Right renal cortex interstitium (tissue), 3 donors: ENCODE measurements at places on chromosomes 5 and 9.

DNA sequence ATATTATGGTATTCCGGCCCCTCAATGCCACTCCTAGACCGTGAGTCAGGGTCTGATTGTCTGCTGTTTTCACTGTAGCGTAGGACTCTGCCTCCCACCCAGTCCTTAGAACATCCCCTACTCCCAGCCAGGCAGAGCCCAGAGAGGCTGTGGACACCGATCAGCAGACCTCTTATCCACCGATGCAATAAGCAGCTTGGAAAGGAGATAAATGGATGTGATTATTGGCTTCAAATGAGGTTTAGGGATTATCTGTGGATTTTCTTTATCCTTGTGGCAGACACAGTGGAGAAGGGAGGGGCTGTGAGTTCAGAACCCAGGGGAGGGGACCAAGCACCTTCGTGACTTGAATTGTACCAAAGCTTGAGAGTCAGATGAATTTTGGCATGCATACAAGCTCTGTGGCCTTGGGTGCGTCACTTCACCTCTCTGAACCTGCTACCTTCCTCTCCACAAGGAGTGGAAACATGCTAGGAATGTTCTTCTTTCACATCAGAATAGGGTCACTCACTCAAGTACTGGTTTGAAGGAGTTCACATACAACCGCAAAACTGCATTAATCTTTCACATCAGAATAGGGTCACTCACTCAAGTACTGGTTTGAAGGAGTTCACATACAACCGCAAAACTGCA lies 83.1 kb upstream of the CPLX2 start:
- DNase-seq, result no peak

- no peak for DNase-seq
Measured at GRCh38 chr5:61215996-61216395, 53.7 kb upstream of the SMIM15 start.

DNA sequence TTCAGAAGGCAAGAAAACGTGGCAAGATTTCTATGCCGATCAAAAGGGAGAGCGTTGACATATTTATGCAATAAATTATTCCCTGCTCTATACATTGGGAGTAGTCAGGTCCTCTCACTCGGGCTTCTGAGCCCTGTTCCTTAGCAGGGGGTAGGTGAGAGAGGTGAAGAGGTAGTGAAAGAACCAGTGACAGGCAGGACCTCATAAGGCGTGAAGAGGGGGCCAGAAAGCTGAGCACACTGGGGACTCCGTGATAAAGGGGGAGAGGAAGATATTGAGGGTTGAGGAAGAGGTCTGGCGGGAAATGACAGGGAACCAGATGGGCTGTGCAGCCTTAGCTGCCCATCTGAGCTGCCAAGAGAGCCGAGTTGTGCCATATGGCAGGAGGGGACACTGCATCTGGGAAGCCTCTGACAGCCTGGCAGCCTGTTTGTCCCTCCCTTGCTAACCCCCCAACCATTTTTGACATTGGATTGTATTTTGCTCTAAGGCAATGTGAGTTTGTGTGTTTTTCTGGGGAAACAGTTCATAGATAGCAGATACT lies 782 bp upstream of the CDC20B start:
- no peak for DNase-seq

DNA sequence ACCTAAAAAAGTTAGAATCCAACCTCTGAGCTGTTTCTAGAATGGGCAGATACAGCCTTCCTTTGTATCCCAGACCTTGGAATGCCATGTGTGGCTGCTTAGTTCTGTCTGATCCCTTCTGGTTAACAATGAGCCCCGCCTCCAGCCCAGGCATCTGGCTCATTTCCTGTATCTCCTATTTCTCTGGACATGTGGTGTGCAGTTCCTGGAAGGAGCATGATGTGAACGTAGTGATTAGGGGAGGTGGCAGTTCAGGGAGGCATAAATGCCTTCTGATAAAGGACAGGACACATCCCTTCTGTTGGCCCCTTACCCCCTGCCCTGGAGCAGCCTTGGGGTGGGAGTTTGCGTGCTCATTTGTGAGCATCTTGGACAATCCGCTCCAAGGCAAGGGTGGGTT lies 243.0 kb downstream of the ZSWIM6 start:
- no peak for DNase-seq

DNA sequence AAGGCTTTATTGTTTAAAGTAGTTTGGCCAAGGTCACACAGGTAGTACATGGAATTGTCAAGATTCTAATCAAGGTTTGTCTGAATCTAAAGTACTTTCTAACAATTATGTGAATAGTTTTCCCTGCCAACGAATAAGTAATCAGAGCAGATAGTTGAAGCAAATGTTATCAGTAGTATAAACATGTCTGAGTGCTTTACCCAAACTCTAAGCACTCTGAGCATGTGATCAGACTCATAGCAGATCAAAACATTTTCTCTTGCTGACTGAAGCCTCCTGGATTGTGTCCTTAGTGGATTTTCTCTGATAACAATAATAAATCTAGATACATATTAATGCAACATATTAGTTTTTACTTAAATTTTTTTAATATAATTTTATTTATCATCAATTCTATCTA lies 995.0 kb downstream of the EFNA5 start:
- DNase-seq, result no peak

- DNase-seq, result peak; percentile 69
Measured at GRCh38 chr9:89603767-89604665, 796 bp upstream of the GADD45G start.

- no peak for DNase-seq
Measured at GRCh38 chr9:109908459-109909390, 128.7 kb downstream of the PALM2AKAP2 start.

DNA sequence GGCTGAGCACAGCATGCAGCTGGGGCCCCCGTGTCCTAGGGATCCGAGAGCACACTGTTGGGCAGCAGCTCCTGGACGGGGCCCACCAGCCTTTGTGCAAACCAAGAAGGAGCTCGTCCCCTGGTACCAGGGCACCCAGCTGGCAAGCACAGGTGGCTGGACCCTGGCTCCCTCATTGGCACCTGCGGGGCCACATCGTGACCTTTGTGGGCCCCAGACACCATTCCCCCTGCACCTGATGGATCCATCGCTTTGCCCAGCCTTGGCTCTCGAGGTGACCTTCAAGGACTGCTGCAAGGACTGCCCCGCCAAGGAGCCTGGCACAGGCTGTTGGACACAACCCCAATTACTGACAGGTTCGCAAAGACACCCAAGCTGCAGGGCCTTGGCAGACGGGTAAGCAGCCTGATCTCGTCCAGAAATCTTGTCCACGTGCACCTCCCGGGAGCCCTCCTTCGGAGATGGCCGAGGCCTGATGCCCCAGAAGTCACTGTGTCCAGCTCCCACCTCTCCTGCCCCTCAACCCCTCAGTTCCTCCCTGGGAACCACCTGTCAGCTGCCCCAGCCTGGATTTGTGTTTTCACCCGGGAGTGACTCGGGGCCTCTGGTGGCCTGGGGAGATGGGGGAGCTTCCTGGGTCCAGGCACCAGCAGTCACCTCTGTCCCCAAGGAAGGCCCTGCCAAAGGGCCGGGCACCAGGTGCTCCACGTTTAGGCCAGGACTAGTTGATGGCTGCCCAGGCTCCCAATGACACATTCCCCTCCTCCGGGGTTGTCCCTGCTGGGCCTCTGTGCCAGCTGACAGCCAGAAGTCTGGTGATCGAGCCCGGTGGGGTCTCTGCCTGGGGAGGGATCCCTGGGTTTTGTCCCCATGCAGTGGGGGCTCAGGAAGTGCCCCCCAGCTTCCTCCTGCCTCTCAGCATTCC lies 137.1 kb upstream of the PPP1R26 start:
- no peak for DNase-seq

GRCh38 chr9:124780757-124781151 lies 3.8 kb downstream of the OLFML2A start:
- DNase-seq, result no peak

DNA sequence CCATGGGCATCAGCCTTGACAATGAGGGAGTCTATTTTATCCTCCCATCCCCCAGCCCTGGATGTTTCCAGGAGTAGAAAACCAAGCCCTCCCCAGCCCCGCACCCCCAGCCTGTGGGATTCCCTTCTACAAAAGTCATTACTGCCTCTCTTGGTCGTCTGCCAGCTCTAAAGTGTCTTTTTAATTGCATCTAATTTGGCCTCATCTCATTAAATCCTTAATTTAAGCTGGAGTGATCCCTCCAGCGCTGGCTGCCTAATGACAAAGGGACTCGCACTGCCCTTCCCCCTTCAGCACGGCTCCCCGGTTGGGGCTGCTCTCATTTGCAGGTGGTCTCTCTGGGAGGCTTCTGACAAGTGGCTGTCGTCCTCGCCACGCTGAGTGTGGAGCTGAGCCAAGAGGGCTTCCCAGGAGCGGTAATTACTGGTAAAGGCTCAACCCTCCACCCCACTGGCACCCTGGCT lies 107.9 kb upstream of the ALDH1B1 start:
- no peak for DNase-seq

DNA sequence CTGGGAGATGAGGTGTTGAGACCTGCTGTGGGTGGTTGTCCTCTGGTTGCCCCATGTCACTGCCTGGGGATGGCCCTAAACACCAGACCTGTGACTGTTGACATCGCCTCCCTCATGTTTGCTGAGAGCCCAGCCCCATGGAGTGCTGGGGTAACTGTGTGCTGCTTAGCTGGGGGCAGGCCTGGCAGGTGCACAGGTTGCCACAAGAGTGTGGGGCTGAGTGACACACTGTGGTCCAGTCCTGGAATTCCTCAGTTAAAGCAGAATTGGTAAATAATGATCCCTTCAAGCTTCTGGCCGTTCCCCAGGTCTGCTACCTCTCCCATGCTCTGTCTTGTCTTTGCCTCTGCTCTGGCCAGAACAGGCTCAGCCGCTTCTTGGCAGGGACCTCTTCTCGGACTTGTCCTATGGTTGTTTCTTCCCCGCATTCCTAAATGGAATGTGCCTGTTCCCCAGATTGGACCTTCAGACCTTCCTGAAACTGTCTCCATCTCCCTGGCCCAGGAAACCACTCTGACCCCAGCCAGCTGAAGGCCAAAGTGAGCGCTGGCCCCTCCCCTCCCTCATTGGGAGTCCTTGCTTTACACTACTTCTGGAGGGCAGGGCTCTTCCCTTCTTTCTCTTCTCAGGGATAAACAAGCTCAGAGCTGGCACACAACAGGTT lies 61.2 kb upstream of the PITX1 start:
- no peak for DNase-seq

- DNase-seq, result no peak
Measured at GRCh38 chr9:99054581-99054980, 50.3 kb upstream of the TGFBR1 start.
